ENCODE measurements at places on chromosomes 5 and 9. TPM values are rescaled to one million over a fixed set of nuclear protein-coding genes. Genes with fewer than 3 reads are reported as not detected.

- no peak for DNase-seq
These were observed 71.9 kb upstream of the LARP1 start for GRCh38 chr5:154683101-154683880.

CSF1R gene
- 2.7 TPM for total RNA-seq

- no peak for DNase-seq
These were observed 324.8 kb downstream of the TMEM38B start for GRCh38 chr9:106019039-106019680.

- DNase-seq, result no peak
These were observed 30.1 kb downstream of the EGR1 start for GRCh38 chr5:138495351-138495750.
